ENCODE measurements at places on chromosomes 4 and X.

- DNase-seq, result no peak
These were observed 13.1 kb upstream of the BANK1 start for GRCh38 chr4:101777431-101777830.

DNA sequence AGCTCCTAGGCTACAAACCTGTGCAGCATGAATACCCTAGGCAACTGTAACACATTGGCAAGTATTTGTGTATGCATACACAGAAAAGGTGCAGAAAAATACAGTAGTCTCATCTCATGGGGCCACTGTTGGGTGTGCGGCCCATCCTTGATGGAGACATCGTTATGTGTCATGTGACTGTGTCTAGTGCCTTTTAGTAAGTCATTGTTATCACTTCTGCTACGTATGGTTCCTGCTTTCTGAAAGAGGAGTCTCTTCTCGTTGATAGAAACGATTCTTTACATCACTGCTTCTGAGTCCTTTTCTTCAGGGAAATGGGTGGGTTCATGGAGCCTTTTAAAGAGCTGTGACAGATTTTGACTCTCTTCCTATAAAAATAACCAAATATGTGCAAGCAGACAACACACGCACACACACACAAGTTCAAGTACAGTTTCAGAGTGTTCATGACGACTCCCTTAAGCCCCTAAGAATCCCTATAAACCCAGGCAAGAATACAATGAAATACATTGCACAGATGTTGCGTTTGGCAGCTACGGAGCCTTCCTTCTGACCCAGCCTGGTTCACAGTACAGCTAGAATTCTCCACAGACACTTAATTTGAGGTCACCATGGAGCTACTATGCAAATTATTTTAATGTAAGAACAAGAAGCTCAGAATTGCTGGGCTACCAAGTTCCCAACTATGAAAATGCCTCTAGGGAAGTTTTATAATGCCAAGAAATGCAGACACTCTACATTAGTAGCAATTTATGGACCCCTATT lies 10.2 kb upstream of the STK32B start:
- DNase-seq, result no peak

DNA sequence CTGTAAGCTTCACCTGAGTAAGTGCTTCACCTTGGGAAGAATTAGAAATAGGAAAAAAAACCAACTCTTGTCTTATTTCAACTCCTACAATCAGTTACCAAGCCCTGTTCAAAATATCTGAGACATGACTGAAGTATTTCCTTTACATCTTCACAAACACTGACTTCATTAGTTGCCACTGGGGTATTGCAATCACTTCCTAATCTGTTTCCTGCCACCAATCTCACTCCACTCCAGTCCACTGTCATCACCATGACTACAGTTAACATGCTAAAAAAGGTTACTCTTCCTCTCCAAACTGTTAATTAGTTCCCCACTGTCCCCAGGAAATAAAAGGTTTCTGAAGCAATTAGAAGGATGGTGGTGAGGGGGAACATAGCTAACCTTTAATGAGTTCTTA lies 3.3 kb upstream of the SUPT20HL1 start:
- DNase-seq, result no peak

DNA sequence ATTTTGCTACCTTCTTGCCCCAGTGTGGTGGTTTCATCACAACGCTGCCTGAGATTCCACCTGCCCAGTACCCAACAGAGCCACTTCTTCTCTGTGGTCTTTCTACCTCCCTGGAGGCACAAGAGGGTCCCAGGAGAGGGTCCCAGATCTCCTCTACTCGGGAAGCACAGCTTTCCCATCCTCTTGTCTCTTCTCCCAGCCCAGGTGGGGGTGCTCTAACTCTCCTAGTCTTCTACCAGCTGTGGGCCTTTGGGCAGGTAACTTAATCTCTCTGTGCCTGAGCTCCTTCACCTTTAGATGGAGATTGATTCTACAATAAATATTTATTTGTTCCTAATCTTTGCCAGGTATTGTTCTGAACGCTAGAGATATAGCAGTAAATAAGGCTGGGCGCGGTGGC lies 1.8 kb upstream of the HPGDS start:
- no peak for DNase-seq

GRCh38 chrX:151982222-151982621 lies 7.7 kb upstream of the GABRE start:
- no peak for DNase-seq

DNA sequence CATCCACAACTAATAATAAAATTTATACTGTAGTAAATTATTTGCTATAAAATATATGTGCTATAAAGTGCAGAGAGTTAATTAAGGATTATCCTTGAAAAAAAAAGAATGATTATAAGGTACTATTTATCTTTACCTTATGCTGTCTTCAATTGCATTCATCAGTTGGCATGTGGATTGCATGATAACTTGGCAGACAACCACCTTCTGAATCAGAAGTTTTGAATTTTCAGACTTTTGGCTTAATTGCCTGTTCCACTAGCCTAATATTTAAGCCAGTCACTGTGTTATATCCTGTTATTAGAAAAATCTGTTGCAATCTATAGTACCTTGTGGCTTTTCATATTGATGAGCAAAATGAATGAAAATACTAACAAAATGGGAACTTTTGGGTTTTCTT lies 1040.3 kb upstream of the PCDH10 start:
- DNase-seq, result no peak

GRCh38 chrX:8245411-8245810 lies 74.3 kb upstream of the VCX2 start:
- no peak for DNase-seq

DNA sequence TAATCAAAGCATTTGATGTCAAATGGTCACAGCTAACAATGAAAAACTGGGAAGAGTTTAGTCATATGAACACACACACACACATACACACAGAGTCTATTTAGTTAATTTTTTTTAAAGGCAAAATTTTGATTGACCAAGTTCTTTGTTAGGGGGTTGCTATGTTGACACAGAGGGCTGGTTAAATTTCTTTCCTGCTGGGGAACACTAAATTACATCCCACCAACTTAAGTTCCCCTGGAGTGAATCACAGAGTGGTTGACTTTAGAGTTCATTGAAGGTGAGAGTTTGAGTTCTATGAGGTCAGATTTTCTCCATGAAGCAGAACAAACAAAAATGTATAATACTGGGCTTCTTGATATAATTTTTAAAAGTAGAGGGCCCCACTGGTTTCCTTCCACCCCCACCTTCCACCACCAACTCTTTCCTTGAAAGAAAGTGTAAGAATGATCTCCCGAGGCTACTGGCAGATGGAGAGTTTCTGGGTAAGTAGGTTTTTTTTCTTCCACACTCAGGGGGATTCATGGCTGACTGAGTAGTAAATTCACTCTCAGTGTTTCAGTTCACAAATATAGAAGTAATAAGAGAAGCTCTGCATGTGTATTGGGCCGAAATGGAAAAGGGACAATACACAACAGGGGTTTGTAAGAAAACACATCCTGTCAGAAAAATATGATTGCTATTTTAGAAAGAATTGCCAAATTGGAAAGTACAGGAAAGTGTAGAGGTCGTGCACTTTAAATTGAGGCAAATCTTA lies 917.0 kb upstream of the LCORL start:
- DNase-seq, result no peak

DNA sequence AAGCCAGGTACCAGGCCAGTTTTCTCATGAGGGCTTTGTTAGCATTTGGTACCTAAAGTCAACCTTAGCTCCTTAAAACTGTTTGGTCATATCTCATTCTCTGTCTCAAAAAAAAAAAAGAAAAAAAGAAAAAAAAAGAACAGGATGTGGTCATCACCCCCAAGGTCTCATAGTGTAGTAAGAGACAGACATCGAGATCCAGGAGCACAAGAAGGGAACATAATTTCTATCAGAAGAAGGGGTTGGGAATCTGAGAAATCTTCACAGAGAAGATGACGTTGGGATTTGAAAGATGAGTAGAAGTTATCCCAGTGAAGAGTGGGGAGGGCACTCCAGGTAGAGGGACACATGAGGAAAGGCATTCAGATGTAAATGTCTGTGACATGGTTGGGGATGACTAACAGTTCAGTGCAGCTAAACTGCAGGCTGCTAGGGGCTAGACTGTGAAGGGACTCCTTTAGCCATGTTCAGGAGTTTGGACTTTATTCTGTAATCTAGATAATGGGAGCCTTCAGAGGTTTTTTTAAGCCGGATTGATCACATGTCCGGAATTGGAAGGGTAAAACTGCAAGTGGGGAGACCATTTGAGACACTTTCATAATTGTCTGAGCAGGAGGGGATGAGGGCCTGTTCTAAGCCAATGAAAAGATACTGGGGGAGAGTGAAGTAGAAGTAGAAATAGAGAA lies 26.9 kb upstream of the GJB1 start:
- DNase-seq, result no peak

DNA sequence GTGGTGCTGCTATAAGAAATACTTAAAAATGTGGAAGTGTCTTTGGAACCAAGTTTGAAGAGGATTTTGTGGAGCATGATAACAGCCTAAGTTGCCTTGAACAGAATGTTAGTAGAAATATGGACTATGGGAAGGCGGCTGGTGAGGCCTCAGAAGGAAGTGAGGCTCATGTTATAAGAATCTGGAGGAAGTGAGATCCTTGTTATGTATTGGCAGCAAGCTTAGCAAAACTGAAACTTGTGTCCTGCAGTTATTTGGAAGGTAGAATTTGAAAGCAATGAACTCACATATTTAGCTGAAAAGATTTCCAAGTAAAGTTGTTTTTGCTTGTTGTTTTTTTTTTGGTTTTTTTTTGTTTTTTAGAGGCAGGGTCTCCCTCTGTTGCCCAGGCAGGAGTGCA lies 13.6 kb upstream of the MED14 start:
- DNase-seq, result no peak

- no peak for DNase-seq
These were observed 57.1 kb downstream of the TMEM131L start for GRCh38 chr4:153523164-153523796.

- DNase-seq, result no peak
These were observed at the start of gene CCDC158 for GRCh38 chr4:76420762-76421581. CCDC158 (minus strand) TSS chr4:76421141; CDS start chr4:76403207, 17,934 bp downstream.

DNA sequence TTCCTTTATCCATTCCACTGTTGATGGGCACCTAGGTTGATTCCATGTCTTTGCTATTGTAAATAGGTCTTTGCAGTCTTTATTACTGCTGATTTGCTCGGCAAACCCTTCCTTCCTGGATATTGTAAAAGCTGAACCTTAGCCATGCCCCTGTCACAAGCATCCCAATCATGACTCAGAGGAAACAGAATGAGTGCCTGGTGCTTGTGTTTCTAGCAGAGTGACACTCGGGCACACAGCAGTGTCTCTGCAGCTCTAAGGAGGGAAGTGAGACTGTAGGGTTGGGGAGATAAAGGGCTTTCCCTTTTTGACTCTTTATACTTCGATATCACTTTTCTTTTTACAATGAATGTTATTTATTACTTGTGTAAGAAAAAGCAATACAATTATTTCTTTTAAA lies 83.3 kb downstream of the AKAP4 start:
- DNase-seq, result no peak

- DNase-seq, result no peak
These were observed 891 bp downstream of the TLR2 start for GRCh38 chr4:153684971-153685371.

GRCh38 chr4:145830699-145831098 lies 107.9 kb downstream of the ZNF827 start:
- DNase-seq, result no peak

GRCh38 chrX:34805951-34806350 lies 136.6 kb upstream of the FAM47B start:
- DNase-seq, result no peak

- DNase-seq, result no peak
These were observed 323.1 kb downstream of the PCDH18 start for GRCh38 chr4:137209240-137209639.

GRCh38 chr4:157291071-157291470 lies 70.5 kb downstream of the GRIA2 start:
- no peak for DNase-seq

GRCh38 chr4:80592950-80593349 lies 257.4 kb downstream of the CFAP299 start:
- no peak for DNase-seq

GRCh38 chr4:77797239-77797638 lies 21.9 kb downstream of the CNOT6L start:
- DNase-seq, result no peak

DNA sequence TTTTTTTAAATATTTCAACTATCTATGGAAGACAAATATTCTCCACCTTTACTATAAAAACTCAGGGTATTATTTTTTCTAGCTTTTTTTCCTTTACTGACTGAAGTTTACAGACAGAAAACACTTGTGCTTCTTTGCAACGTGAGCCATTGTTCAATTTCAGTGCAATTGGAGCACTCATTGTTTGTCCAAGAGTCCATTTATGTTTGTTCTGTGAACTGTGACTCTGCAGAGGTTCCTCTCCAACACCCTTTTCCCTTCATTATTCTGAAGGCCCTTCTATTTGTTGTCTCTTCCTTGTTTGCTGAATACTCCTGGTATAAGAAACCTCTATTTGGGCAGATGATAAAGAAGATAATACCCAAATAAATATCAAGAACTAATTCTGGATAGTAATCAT lies 37.4 kb downstream of the DAPP1 start:
- DNase-seq, result no peak

DNA sequence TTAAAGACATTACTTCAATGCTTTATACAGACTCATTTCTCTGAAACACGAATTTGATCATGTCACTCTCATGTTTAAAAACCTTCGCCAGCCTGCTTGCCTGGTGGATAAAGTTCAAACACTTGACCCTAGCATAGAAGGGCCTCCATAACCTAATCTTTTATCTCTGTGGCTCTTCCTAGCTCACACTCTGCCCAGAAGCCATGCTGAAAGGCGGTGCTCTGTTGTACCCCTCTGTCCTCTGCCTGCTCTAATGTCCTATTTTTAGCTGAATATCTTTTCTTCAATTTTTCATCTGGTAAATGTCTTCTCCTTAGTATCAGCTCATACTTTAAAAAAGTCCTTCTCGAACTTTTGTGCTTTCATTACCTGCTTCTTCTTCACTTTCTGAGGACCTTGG lies 302.6 kb upstream of the BOD1L1 start:
- DNase-seq, result no peak

- no peak for DNase-seq
These were observed 12.4 kb downstream of the ZBTB49 start for GRCh38 chr4:4302416-4302815.

GRCh38 chr4:7828011-7828720 lies 111.5 kb downstream of the AFAP1 start:
- peak; percentile 67 for DNase-seq

DNA sequence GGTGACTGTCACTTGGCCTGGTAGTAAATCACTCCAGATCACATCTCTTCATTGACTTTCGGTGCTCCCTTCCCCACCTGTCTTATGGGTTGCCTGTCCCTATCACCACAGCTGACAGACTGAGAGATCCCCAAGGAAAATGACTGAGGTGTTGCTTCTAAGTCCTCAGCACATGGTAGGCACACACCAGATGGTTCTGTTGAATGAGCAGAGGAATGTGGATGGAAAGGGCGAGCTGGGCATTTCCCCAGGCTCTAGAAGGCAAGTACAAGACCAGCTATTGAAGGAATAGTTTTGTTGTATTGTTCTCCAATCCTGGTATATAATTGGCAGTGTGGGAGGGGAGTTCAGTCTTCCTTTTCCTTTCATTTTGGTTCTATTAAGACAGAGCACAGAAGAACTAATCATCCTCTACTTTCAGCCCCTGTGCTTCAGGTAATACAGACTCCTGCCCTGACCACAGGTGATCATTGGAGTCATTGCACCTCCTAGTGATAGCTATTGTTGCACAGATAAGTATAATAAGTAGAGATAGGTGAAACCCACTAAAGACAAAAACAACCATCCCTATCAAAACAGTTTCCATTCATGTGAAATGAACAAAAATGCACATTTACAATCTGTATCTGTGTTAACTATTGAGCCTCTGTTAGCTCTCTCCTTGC lies 158.6 kb downstream of the TRAM1L1 start:
- no peak for DNase-seq

GRCh38 chrX:149638860-149639259 lies 7.3 kb upstream of the TMEM185A start:
- DNase-seq, result no peak
